COR-L47 (cell line): ENCODE measurements at places on chromosomes 4 and X.

GRCh38 chrX:134633394-134633793, 24.9 kb downstream of the PLAC1 start:
- DNase-seq, result no peak

- DNase-seq, result no peak
Measured at GRCh38 chrX:153306527-153307115, 14.9 kb downstream of the PNMA6F start.

DNA sequence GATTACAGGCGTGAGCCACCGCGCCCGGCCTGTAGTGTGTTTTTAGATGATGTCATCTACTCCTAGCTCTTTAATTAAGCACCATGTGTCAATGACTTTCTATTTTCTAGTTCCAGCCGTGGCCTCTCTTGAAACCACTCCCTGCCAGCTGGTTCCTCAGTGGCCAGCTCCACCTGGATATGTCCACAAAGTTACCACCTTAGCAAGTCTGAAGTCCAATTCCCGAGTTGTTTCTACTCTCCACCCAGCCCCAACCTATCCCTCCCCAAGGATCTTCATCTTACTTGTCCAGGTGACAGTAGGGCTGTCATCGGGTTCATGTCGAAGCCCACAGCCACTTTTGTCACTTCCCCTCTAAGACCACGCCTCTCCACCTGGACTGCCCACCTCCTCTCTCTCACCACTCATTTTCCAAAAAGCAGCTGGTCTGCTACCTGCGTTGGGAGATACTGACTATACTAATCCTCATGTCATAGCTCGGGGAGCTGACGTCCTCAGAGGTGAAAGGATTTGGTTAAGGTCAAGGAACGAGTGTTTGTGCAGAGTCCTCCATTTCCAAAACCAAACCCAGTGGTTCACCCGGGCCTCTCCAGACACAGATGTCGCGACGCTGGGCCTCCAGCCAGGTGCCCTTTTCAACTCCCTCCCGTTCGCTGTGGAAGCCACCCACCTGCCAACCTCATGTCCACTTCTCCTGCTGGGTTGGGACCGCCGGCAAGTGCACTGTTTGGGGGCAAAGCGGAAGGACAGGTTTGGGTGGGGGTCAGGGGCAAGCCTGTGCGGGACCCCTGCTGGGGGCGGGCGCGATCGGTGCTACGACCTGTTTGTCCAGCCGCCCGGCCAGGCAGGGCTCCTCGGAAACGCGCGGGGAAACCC, 704 bp downstream of the FAM3A start:
- no peak for DNase-seq

DNA sequence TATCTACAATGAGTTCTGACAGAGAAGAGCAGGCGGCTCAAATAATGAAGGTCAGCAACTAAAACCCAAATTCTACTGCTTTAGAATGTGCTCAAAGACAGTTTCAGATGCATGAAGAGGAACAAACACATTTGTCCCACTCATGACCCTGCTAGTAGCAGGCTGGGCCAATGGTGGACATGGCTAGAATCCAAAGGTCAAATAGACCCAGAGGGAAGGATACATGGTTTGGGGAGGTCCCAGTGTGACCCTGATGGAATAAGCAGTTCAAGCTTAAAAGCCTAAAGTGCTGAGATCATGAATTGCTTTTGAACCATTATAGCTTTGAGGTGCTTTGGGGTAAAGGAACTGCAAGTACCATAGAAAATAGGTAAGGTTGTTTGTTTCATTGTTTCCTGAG, 450.7 kb downstream of the MID1IP1 start:
- DNase-seq, result no peak

GRCh38 chrX:2542826-2543521, 42.2 kb upstream of the DHRSX start:
- DNase-seq, result no peak

- no peak for DNase-seq
Measured at GRCh38 chr4:10593130-10593529, 91.4 kb downstream of the CLNK start.

DNA sequence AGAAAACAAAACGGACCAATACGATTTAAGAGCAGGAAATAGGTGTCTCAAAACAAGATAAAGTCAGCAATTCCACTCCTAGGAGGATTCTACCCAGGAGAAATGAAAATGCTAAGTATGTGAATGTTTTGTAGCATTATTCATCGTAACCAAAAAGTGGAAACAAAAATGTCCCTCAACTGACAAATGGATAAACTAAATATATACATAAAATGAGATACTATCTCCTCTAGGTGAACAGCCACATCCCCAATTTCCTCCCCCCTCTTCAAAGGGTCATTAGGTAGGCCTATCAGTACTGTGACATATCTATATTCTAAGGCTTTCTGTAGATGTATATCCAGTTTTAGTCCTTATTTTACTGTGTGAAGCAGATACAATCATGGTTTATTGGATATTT, 18.0 kb downstream of the DDX3X start:
- no peak for DNase-seq

- no peak for DNase-seq
Measured at GRCh38 chr4:11139871-11140270, 288.8 kb downstream of the HS3ST1 start.

GRCh38 chrX:83260288-83260687, 247.8 kb upstream of the POU3F4 start:
- DNase-seq, result no peak

- no peak for DNase-seq
Measured at GRCh38 chr4:96162636-96163035, 322.7 kb downstream of the PDHA2 start.

GRCh38 chrX:9462456-9462855, 2.4 kb upstream of the TBL1X start:
- no peak for DNase-seq

DNA sequence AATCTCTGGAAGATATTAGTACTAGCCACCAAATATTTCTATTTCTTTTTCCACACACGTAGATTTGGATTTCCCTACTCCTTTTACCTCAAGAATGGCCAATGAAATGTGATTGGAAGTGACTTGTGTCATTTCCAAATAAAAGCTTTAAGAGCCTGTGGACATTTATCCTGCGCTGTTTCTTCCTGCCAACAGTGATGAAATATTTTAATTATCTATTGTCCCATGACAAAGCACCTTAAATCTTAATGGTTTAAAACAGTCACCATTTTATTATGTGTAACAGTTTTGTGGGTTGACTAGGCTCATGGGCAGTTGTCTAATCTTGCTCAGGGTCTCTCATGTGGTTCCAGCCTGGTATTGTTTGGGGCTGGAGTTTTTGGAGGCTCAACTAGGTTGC, 3.5 kb upstream of the PGRMC2 start:
- DNase-seq, result no peak

- no peak for DNase-seq
Measured at GRCh38 chrX:41588271-41588670, 100.5 kb upstream of the GPR34 start.

- no peak for DNase-seq
Measured at GRCh38 chr4:38387348-38387747, 276.7 kb upstream of the KLF3 start.

- DNase-seq, result no peak
Measured at GRCh38 chr4:104501290-104501689, 6.6 kb upstream of the CXXC4 start.
